Activated T-helper 1 cell treated with anti-CD3 and anti-CD28 coated beads, Interleukin-2, amount 50 U/mL, for 16 hours (primary cell): ENCODE measurements at places on chromosomes 16 and 17.

- DNase-seq, result no peak
Observed at GRCh38 chr17:73552300-73553048, 91.8 kb downstream of the SDK2 start.

DNA sequence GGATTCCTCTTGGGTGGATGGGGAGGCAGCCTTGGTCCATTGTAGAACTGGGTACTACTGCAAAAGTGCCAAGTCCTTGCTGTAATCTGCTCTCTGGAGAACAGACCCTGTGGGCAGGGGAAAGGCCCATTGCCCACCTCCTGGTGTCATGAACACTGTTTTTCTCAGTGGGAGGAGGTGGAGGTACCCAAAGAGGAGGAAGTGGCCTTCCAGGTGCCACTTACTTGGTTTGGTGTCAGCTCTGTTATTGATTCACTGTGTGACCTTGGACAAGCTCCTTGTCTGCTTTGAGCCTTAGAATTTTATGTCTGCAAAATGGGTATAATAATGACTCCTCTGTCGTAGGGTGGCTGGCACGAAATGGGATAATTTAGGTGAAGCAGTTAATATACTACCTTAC, 55.8 kb downstream of the PLCG2 start:
- no peak for DNase-seq

DNA sequence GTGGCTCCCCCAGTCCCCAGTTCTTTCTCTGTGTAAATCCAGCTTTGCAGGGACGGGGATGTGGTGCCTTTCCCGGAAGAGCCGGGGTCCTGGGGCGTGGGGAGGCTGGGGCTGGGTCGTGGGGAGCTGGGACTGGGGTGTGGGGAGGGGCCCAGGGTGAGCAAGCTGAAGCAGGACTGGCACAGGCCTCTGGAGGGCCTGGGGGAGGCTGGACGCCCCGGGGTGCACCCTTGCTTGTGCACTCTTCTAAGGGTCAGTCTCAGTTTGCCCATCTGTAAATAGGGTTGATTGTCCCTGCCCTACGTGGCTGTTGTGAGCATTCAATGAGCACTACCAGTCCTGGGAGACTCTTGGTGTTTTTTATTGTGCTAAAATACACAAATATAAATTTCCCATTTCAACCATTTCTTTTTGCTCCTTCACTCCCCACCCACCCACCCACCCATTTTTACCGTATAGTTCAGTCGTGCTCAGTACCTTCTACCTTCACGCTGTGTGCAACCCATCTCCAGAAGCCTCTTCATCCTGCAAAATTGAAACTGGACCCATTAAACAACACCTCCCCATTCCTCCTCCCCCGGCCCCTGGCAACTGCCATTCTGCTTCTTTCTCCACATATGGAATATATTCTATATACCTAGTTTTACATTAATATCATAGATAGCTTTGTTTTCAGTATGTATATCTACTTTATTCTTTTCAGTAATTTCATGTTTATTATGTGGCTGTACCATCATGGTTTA, 7.8 kb upstream of the TBC1D3B start:
- no peak for DNase-seq

DNA sequence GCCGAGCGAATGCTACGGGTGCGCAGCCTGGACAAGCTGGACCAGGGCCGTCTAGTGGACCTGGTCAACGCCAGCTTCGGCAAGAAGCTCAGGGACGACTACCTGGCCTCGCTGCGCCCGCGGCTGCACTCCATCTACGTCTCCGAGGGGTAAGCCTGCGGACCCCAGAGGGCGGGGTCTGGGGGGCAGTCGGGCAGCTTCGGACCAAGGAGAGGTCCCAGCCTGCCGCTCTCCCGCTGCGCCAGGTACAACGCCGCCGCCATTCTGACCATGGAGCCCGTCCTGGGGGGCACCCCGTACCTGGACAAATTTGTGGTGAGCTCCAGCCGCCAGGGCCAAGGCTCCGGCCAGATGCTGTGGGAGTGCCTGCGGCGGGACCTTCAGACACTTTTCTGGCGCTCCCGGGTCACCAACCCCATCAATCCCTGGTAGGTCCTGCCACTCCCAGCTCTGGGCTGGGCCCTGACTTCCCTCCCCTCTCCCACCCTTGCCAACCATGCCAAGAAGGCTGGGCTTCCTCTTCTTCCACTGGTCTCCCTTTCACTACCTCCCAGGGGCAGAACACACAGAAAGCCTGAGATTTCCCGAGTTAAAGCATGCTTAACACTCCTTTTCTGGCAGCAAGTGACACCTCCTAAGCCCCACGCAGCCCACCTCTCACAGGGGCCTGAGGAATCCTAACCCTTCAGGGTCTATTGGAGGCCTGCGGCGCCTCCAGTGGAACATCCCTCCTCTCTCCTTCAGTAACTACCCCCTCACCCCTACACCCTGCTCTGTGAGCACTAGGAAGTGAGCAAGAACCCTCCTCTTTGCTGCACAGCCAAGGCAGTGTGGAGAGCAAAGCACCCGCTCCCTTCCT, 3.2 kb downstream of the NAGS start:
- no peak for DNase-seq

- no peak for DNase-seq
Observed at GRCh38 chr16:84450176-84450865, 54.1 kb downstream of the MEAK7 start.

DNA sequence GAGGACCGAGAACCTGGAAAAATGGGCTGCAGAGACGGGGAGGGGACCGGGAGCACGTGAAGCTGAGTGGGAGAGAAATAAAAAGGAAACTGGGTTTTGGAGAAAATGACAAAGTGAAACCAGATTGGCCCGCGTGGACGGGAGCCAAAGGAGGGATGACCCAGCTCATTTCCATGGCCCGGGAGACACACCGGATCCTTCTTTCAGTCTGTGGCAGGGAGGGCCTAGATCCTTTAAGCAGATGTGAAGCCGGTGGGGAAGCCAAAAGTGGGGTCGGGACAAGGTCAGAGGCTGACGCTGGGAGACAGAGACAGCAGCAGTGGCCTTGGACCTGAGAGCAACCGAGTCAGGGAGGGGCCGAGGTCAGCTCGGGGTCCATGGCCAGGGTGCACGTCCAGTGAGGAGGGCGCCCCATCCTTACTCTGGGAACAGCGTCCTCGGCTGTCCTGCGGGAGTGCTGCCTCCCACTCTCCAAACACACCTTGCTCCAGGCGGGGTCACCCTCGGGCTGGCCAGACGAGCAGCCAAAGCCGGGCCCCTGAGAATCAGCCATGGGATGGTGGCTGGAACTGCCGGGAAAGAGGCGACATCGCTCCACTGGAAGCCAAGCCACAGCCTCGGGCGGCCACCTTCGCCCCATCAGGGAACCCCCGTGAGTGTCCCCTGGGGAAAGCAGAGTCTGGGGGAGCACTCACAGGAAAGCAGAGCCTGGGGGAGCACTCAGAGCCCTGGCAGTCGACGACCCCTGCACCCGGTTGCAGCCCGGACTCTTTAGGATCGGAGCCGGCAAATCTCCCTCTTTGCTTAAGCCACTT, 17.3 kb downstream of the CA5A start:
- DNase-seq, result no peak

GRCh38 chr16:68898026-68898425, 54.7 kb downstream of the TANGO6 start:
- no peak for DNase-seq

- no peak for DNase-seq
Observed at GRCh38 chr17:42979511-42980273, at the start of gene PTGES3L. Gene PTGES3L, minus strand, starts transcription at chr17:42980080. Its CDS starts 27 bp downstream, at chr17:42980053.

GRCh38 chr17:47621293-47622179, 28.2 kb upstream of the KPNB1 start:
- DNase-seq, result no peak

DNA sequence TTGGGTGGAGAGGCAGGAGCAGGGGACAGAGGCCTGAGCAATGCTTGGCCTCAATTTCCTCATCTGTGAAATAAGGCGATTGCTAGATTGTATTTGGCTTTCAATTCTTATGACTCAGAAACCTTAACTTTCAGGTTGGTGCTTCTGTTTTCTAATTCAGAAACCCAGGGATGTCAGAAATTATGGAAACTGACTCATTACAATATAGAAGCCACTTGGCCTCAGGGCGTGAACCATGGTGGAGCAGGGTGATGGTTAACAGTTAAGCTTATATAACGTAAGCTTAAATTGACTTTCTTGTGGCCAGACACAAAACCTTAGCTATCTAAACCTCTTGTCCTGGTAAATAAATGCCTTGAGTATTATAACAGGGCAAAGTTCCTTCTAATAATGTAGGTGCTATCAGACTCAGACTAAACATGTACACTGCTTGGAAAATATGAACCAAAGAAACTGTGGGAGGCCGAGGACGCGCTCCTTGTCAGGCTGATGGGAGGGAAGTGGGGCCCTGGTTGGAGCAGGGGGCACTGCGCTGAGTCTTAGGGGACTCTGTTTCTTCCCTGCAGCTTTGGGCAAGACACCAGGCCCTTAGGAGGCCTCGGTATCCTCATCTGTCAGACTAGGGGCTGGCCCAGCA, 17.1 kb upstream of the SREBF1 start:
- DNase-seq, result no peak

- DNase-seq, result no peak
Observed at GRCh38 chr16:4178468-4179010, 62.3 kb upstream of the ADCY9 start.

- no peak for DNase-seq
Observed at GRCh38 chr17:72175787-72176515, 55.1 kb downstream of the SOX9 start.

GRCh38 chr16:67872131-67872630, 671 bp upstream of the EDC4 start:
- no peak for DNase-seq

DNA sequence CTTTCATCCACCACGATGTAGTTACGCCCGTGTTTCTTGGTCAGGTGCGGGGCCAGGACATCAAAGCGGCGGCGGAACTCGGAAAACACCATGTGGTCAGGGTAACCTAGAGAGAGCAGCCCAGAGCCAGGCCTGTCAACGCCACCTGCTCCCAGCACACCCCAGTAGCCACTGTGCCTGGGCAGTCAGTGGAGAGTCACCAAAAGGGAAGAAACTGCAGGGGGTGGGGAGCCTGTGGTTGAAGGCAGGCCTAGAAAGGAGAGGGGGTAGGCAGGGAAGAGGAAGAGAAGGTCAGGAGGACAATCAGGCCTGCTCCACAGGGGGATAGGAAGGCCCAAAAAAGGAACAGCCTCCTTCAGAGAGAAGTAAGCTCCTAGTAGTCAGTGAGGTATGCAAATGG, 64.1 kb downstream of the PIPOX start:
- no peak for DNase-seq

GRCh38 chr16:10885246-10885645, 8.2 kb downstream of the CIITA start:
- DNase-seq, result no peak

- DNase-seq, result no peak
Observed at GRCh38 chr17:18277076-18277475, 16.6 kb downstream of the MIEF2 start.

DNA sequence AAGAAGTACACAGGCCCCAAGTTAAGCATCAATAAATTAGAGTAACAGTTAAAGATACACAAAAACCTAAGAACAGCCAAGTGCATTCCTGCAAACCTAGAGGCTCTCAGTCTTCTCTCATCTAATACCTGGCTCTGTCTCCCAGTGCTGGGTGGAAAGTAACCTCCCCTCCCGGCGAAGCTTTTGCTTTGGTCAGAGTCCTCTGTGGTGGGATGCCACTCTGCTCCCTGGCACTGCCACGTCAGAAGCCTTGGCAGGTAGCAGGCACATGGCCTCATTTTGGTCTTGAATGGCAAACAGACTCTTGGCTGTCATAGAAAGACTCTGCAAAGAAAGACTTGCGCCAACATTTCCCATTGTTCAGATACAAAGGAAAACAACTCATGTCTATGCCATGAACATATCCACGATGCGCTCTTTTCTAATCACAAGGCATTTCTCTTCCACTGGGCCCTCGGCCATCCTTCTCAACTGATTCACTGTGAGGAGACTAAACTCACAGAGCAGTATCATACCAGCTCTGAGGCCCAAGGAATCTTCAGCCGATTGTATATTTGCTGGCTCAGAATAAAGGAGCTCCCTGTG, 21.2 kb downstream of the MTHFSD start:
- no peak for DNase-seq

GRCh38 chr17:61447358-61447757, 4.9 kb upstream of the TBX4 start:
- no peak for DNase-seq

- DNase-seq, result no peak
Observed at GRCh38 chr17:15409721-15410250, 57.6 kb downstream of the CDRT4 start.

DNA sequence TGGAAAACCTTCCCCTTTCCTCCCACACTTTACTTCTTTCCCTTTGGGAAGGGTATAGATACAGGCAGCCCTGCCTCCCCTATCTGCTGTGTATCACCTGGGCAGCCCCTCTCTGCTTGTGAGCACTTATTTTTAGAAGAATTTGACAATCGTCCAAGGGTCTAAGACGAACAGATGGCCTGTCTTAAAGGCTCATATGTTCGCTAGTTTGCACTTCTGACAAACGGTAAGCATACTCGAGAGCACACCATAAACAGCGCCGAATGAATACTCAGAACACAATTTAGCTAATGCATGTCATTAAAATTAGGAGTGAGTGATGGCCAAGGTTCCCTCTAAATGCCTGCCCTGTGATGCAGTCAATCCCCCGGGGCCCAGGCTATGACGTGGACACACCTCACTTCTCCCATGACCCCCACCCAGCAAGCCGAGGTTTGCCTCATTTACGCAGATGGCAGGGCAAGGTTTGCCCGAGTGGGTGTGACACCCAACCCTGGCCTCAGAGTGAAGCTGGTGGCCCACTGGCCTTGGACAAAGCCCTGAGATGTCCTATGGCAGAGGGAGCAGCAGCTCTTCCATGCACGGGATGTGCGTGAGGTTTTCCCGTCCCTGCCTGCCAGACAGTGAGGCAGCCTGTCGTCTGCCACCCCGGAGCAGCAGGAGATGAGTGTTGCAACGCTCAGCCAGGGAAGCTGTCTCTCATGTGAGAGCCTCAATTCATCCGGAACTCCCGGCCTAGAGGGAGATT, 125.2 kb downstream of the C16orf78 start:
- no peak for DNase-seq

GRCh38 chr17:20120836-20121235, 111.7 kb downstream of the SPECC1 start:
- no peak for DNase-seq

- no peak for DNase-seq
Observed at GRCh38 chr17:77428020-77428748, 287.4 kb downstream of the SEC14L1 start.

- no peak for DNase-seq
Observed at GRCh38 chr17:59840329-59841090, 52.2 kb downstream of the TUBD1 start.

- DNase-seq, result no peak
Observed at GRCh38 chr17:57313097-57313835, 56.9 kb downstream of the MSI2 start.
